ENCODE measurements at places on chromosomes 1 and 21. TPM values are rescaled to one million over a fixed set of nuclear protein-coding genes. Genes with fewer than 3 reads are reported as not detected.

DNA sequence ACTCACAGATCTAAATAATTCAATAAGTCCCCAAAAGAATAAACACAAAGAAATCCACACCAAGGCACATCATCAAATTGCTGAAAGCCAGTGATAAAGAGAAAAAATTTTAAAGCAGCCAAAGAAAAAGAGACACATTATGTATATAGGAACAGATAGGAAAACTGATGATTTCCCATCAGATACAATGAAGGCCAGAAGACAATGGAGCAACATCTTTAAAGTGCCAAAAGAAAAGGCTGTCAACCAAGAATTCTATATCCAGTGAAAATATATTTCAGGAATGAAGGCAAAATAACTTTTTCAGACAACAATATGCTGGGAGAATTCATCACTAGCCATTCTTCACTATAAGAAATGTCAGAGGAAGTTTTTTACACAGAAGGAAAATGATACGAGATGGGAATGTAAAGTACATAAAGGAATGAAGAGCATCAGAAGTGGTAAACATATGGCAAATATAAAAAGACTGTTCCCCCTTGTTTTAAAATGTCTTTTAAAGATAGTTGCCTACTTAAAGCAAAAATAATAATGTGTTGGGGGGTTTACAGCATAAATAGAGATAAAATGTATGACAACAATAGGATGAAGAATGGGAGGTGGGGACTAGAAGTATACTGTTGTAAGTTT is 9.4 kb upstream of the MYOG start:
- H3K4me3 ChIP-seq: no peak overlapping the region
- H3K27me3 ChIP-seq: no peaks in the 10 kb centered on the region
- DNase-seq: no peak
- no peaks in the 10 kb centered on the region for H3K4me1 ChIP-seq
- no peaks in the 10 kb centered on the region for H3K36me3 ChIP-seq

- no peak overlapping the region for H3K4me3 ChIP-seq
- H3K27me3 ChIP-seq: no peaks in the 10 kb centered on the region
- H3K36me3 ChIP-seq: no peaks in the 10 kb centered on the region
- no peak overlapping the region for H3K27ac ChIP-seq
- no peak for DNase-seq
These were observed 81.9 kb downstream of the SLC25A24 start for GRCh38 chr1:108117945-108118902.

Gene HTR6
- not detected for total RNA-seq

Gene ALPL
- total RNA-seq: 6.6 TPM

Gene CFAP141
- not detected for total RNA-seq
